ENCODE measurements at places on chromosomes 6 and 20.
A peak's percentile ranks its signal among the peaks of the same experiment; 100 is the strongest.

- DNase-seq, result no peak
Observed at GRCh38 chr6:133407320-133408100, 166.4 kb downstream of the EYA4 start.

DNA sequence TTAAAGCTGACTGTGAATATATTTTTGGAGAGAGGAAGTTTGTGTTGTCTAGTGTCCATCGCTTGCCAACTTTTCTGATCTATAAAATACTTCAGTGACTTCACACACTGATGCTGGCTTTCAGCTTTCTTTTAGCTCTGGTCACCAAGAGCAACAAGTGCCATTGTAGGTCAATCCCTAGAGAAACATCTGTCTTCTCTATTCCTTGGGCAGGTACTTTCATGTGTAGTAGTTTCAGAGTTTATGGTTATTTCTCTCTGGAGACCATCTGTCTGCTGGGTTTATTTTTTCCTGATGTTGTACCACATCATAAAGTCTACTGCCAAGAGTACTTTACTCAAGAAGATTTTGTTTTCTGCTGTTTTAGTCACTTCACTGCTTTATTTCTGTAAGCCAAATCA, 249.9 kb downstream of the KHDC1L start:
- DNase-seq, result no peak

DNA sequence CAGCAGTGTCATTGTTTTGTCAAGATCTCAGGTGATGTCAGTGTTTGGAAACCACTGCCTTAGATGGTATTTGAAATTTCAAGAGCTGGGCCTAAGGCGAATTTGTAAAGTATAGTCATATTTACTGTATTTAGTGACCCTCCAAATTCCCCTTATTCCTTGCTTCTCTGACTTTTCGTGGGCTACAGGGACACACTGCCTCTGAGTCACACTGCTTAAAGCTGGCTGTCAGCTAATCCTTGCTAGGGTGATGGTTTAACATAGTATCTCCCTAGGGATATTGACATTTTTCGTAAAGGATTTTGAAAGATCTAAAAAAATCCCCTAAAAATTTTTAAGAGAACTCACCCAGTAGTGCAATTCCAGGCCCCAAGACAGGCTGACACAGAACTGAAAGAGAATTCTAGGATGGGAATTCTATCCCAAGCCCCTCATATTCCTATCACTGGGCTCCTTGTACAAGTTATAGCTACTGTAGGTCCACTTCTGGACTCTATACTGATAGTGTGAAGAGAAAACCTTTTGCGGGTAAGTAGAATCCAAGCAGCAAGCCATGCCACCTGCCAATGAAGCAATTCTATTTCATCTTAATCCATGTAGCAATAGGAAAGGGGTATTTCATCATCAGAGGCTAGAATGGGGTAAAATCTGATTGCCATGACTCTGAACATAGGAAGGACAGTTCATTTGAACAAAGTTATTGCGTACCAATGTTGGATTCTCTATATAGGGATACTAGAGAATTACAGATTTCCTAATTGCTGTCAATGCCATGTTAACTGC, 4.3 kb downstream of the BMP6 start:
- DNase-seq, result no peak

GRCh38 chr20:21706261-21707195, 1.1 kb downstream of the PAX1 start:
- DNase-seq, result no peak

DNA sequence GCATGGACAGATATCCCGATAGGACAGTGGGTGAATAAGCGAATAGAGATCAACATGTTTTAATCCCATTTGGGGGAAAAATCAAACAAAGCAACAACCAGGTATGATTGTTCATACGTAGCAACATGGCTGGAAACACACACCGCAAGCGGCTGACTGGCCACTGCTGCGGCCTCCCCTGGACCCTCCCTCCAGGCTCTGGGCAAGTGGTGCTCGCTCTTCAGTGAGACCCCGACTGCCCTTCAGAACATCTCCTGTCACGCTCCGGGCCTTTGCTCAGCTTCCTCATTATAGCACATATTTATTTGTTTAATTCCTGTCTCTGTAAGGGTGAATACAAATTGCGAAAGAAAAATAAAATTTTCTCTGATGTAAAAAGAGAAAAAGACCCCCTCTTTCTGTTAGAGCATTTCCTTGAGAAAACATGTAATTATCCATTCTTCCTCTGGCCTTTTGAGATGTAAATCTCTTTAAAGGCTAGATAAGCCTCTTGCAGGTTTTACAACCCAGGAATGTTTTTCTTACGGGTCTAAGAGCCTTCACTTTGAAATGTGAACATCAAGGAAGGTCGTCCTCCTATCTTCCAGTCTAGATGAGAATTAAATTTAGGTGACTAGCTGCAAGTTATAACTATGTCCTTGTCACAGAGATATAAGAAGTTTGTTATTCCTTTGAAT, 11.0 kb upstream of the FAM210B start:
- DNase-seq, result no peak

- no peak for DNase-seq
Observed at GRCh38 chr6:110328259-110328658, 29.9 kb downstream of the METTL24 start.

- no peak for DNase-seq
Observed at GRCh38 chr6:15382089-15382488, 136.2 kb downstream of the JARID2 start.

GRCh38 chr6:13351271-13351670, 22.9 kb upstream of the TBC1D7 start:
- no peak for DNase-seq

DNA sequence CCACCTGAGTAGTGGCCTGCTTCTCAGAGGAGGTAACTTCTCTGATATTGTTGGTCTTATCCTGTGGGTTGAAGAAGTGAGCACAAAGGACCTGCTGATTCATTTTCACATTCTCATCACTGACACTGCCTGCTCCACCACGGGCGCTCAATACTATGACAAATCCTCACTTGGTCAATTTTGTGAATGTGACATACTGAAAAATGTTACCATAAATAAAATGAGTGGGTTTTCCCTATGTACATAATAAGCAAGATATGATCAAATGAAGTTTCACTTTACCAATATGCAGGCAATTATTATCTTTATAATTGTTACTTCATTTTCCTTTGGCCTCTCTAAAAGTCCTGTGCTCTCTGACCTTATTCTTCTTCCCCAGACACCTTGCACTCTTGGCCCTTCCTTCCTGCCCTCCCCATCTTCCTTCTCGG, 71.5 kb upstream of the RIPOR2 start:
- peak; percentile 49 for DNase-seq

- DNase-seq, result no peak
Observed at GRCh38 chr6:102026649-102027048, 633.1 kb downstream of the GRIK2 start.

- no peak for DNase-seq
Observed at GRCh38 chr6:23091795-23092194, 522.4 kb downstream of the HDGFL1 start.

DNA sequence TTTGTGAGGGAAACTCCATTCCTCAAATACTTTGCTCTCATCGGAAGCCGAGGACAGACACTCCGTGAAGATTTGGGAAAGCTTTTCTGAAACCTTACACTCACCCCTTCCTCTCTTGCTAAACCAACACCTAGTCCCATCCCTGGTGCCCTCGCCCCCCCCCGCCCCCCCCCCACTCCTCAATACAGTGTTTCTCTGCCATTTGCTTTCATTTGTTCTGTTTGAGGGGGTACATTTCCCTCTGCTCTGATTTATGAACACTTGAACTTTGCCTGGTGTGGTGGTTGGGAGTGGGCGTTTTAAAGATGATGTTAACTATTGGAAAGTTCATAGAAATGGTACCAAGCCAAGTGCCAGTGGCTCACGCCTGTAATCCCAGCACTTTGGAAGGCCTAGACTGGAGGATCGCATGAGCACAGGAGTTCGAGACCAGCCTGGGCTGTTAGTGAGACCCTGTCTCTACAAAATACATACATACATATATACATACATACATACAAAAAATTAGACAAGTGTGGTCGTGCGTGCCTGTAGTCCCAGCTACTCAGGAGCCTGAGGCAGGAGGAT, 1.1 kb downstream of the RAB32 start:
- DNase-seq, result no peak

Data from activated T-cell treated with anti-CD3 and anti-CD28 coated beads for 24 hours (primary cell).